ENCODE measurements at places on chromosomes 6 and 20.
A peak's percentile ranks its signal among the peaks of the same experiment; 100 is the strongest.

GRCh38 chr20:41228858-41229257, 88.7 kb downstream of the ZHX3 start:
- DNase-seq, result no peak

DNA sequence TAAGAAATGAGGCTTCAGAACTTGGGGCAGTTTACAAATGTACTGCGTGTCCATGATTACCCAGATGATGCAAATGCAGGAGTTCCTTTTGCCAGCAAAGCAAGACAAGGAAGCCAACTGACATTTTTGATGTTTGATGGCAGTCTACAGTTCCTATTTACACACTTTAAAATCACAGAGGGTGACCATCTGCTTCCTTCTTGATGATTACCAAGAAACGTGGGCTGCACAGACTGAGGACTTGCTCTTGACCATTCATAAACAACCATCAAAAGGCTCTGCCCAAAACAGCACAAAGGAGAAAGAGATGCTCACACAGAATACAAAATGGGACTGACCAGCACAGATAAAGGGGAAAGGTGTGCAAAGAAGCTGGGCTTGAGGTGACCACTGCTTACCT, 79.8 kb upstream of the TRAF3IP2 start:
- DNase-seq, result no peak

DNA sequence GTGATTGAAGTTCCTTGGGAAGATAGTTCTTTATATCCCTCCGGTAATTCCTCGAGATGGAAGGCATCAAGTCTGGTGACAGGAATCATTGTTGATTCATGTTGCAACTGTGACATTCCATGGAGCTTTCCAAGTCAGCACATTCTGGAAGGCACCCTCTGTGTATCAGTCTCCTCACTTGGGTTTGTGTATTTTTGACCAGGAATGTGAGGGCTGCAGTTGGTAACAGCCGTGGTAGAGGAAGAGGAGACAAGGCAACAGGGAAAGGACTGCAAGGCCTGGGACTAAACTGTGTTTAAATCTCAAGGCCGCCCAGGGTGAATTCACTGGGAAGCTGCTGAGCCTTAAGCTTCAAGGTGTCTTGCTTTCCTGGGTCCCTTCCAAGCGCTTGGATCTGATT, 99.0 kb downstream of the CLIC5 start:
- DNase-seq, result no peak

DNA sequence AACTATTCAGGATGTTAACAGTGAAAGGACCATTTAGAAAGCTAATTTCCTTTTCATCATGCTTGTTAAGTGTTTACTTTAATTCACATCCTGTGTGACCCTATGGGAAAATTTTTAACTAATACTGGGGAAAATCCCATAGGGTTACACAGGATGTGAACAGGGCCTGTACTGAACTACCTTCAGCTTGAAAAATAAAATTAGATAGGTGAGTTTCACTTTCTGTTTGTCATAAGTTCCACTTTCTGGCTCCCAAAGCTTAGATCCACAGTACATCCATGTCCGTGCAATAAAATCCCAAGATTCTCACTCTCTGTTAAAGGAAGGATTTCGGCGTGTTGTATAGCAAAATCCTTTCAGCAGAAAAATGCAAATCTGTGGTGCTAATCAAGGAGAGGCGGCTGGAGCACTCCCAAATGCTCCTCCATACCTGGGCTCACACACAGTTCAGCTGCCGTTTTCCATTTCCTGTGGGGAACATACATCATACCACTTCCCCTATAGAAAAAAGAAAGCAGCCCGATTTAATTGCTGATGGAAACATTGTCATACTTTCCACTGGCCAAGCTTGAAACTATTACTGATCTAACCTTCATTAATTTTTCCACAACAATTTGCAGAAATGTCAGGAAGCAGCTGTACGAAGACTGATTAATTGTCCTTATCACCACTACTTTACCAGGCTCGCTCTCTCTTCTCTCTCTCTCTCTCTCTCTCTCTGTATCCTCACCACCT, 125.2 kb downstream of the HIVEP2 start:
- peak; percentile 44 for DNase-seq

- DNase-seq, result no peak
Observed at GRCh38 chr6:3857468-3858456, 8.6 kb downstream of the FAM50B start.

DNA sequence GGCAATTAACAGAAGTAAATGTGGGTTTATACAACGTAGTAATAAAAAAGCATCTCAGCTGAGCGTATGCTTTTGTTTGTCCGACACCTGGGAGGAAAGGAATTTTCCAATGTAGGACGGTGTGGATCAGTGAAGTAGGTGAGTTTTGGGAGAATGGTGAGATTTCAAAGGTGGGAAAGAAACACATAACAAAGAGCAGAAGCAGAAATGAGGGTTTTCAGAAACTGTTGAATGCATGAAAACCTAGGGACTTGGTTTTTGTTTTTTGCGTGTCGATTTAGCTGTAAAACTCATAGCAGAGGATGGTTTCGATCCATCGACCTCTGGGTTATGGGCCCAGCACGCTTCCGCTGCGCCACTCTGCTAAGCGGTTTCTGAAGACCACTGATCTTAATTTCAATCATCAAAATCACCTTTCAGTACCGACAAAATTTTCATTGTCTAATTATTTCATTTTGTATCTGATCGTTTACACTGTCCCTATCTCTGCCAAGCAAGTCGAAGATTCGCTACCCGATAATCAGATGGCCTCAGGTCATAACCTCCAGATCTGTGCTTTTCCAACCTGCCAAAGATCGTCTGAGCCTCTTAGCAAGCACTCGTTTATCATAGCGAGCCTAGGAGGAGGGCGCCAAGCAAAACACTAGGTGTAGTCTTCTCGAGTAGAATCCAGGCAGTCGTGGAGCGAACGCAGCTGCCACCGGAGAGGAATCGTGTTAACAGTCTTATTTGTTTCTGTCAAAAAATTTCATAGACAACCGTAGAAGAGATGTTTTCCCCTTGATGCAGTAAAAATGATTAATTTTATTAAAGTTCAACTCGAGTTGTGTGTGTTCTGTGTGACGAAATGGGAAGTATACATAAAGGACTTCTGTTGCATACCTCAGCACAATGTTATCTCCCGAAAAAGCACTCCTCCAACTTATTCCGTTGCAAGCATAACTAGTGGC, 20.9 kb upstream of the POM121L2 start:
- peak; percentile 50 for DNase-seq

- peak; percentile 51 for DNase-seq
Observed at GRCh38 chr6:12051861-12052368, 39.8 kb downstream of the HIVEP1 start.

DNA sequence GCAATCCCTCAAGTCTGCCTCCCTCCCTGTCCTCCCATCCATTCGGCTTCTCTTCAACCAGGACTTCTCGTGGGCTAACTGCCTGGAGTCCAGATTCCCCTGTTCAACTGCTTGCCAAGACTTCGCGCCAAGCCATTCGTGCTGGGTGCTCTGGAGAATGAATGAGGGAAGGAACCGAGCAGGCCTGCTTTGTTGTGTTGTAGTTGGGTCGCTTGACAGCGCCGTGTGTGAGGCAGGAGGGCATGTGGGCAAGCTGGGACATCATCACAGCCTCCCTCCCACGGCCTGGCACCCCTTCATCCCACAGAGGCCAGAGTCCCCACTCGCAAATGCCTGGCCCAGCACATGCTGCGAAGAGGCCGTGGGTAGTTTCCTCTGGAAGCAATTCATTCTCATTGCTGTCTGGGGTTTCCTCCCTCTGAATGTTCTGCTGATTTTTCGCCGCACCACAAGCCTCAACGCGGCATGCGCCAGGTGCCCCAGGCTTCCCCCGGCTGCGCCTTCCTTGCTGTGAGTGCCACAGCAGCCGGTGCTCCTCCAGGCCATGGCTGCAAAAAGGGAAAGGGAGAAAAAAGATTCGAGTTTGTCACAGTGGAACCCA, 336.0 kb downstream of the QKI start:
- no peak for DNase-seq

DNA sequence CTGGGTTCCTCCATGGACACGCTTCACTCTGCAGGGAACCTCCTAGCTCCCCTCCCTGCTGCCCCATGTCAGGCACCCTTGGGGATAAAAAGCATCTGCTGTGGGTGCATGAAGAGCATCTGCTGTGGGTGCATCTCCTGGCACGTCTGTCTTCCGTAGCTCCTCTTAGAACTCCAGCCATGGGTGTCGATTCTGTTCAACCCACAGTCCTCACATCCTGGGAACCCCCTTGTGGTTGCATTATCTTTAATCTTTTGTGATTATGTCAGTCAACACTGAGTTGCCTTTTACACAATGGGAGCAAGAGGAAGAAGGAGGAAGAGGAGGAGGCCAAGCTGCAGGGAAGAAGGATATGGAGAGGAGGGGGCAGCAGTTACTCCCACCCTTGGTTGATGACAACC, 24.1 kb upstream of the CCR6 start:
- no peak for DNase-seq

- no peak for DNase-seq
Observed at GRCh38 chr6:151808371-151809241, 1.1 kb downstream of the ESR1 start.

- no peak for DNase-seq
Observed at GRCh38 chr6:154161689-154162088, 122.6 kb downstream of the OPRM1 start.

GRCh38 chr6:33123732-33124524, 48.1 kb downstream of the HLA-DPB1 start:
- no peak for DNase-seq

DNA sequence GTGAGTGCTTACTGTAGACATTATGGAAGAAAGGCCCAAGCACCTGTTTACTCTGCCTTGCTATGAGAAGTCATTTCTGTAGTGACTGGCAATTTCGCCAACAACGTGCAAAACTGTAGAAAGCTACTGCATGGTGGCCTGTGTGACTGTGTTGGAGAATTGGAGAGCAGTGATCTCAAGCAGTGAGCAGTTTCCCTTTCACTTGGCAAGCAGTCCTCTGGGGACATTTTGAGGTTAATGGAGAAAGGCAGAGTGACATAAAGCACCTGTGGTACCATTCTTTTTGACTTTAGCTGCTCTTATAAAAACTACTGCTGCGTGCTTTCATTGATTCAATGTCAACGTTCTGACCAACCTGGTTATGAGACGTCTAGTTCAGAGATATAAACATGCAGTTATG, 382.6 kb upstream of the JAG1 start:
- no peak for DNase-seq

DNA sequence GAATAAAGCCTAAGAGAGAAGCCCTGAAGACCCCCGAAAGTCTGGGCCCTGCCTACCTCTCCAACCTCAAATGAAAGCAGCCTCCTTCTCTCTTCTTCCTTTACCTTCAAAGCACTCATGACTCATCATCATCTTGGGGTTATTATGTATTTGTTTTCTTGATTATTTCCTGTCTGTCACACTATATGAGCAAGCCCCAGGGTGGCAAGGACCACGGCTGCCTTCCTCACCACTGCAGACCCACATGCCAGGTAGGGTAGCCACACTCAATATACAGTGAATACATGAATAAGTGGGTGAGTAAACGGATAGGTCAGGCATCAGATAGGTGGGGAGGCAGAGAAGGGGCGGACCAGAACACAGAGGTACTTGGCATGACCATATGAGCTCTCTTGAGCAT, 8.8 kb downstream of the WFDC3 start:
- DNase-seq, result no peak

DNA sequence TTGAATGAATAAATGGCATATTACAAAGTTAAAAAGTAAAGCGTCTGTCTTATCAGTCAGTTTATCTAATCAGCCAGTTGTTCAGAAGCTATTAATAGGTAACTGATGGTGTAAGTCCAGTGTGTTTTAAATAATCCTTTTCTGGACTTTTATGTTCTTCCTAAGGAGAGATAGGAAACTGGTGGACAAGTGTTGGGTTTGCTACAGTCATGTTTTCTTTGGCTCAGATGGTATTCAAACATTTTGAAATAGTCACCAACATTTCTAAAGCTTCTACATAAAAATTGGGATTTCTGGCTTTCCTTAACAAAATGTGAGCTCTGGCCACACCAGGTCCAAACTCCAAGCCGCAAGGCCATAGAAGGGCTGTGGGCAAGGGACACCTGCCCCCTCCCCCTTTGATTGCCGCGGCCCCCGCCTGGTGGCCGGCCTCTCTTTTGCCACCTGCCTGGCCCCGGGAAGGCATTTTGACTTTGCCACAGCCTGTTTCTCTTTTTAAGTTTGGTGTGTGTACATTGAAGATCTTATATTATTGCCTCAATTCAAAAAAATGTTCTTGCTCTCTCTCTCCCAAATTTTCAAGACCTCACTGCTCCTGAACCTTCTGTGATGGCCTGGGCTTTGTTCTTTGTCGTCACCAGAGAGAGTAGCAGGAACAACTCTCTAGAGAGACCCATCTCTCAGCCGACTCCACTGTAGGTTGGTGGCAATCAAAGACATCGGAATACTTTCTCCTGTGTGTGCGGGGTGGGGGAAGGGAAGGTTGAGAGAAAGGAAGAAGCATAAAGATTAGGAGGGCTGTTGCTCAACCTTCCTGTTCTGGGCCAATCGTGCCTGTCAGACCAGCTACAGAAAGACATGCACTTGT, 84.0 kb upstream of the ZNF217 start:
- no peak for DNase-seq

DNA sequence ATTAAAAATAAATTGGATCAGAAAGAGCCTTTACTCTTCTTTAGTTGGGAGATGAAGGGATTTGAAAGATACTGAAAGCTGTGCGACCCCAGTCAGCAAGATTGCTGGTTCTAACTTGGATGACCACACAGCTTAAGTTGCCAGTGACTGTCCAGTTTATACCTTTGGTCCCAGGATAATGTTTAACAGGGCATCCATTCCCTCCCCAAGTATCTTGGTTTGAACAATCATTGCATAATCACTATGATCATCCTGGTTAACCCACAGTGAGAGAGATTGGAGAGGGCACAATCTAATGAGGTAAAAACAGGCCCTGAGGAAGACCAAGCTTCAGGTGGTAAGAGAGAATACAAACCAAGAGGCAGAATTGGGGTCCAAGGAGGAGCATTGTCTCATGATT, 798.3 kb downstream of the MAFB start:
- no peak for DNase-seq

DNA sequence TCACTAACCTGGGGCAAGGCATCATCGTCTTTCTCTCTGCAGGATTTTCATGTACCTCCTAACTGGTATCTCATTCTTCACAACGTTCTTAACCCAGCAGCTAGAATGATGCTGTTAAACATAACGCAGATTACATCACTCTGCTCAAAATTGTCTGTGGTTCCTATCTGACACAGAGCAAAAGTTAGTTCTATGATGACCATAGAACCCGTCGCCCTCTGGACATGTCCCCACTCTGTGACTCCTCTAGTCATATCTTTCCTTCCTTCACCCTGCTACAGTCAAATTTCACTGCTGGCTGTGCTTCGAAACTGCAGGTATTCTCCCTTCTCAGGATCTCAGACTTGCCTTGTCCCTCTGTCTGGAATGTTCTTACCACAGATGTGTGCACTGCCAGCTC, 87.4 kb upstream of the TPD52L1 start:
- DNase-seq, result no peak
